ENCODE measurements at places on chromosomes 7 and 10.
A peak's percentile ranks its signal among the peaks of the same experiment; 100 is the strongest.

- peak; percentile 57 for DNase-seq
Measured at GRCh38 chr10:99172128-99172738, 63.4 kb downstream of the HPSE2 start.

DNA sequence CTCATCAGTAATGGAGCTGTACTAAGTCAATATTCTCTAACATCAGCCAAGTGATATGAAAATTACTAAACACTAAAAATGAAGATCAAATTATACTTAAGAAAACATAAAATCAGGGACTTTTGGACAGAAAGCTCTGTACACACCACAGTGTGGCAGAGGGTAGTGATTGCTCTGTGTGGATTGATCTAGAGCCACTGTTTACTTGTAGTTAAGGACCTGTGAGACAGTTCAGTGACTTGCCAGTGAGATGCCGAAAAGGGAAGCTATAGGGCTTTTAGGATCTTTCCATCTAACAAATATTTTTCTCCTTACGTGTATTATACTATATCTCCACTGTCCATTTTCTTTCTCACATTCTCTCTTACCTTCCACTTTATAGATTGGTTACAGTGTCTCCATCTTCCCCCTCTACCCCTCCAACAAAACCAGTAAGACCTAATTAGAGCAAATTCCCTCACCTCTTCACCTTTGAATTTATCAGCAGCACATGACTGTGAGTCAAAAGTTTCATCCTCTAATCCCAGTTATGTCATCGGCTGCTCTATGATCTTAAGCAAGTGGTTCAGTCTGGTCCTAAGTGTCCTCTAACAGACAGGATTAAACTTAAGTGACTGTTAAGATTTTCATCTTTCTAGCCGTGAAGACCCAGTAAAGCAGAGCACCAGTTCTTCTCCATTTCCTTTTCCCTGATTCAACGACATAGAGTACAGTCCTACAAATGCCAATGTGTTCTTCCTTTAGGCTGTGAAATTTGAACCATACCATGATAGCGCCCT is 6.9 kb downstream of the PIK3CG start:
- no peak for DNase-seq

DNA sequence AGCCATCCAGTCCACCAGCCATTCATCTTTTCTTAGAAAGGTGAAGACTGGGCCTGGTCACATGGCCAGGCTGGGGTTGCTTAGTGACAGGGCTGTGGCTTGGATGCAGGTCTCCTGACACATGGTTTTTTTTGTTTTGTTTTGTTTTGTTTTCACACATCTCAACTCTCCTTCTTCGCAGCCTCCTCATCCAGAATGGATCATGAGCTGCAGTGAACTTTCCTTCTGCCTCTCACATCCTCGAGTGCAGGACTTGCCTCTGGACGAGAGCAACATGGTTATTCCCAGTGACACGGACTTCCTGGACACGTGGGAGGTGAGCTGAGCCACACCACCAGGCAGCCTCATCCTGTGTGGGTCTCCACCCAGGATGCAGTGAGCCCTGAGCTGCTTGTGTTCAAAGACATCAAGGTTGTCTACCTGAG is 9.5 kb downstream of the AKR1E2 start:
- no peak for DNase-seq

- DNase-seq: no peak
Measured at GRCh38 chr7:34449765-34450164, 208.3 kb upstream of the NPSR1 start.

GRCh38 chr7:125409921-125410320 is 480.3 kb upstream of the POT1 start:
- no peak for DNase-seq

GRCh38 chr10:133083422-133084100 is 4.2 kb upstream of the ADGRA1 start:
- DNase-seq: no peak

- DNase-seq: no peak
Measured at GRCh38 chr10:14116021-14116420, 214.7 kb downstream of the FRMD4A start.

DNA sequence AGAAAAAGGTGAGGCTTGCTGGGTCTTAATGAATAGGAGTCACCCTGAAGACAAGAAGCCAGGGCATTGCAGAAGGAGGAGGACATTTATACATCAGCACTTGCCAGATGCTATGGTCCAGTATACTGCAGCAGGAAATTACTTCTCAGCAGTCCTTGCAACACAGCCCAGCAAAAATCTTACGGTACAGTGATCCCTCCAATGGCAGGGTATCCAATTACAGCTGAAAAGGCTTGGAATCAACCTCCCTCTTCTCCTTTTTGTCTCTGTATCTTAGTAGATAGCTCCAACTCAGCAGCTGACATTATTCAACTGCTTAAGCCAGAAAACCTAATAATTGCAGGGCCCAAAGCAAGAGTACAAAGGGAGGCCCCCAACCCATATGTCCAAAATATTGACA is 128.3 kb upstream of the COBL start:
- no peak for DNase-seq

GRCh38 chr10:17353568-17354300 is 100.7 kb downstream of the ST8SIA6 start:
- DNase-seq: no peak

GRCh38 chr10:84221916-84222315 is 3.4 kb downstream of the LRIT2 start:
- DNase-seq: no peak

- no peak for DNase-seq
Measured at GRCh38 chr7:108145401-108145800, 15.2 kb upstream of the LAMB4 start.

DNA sequence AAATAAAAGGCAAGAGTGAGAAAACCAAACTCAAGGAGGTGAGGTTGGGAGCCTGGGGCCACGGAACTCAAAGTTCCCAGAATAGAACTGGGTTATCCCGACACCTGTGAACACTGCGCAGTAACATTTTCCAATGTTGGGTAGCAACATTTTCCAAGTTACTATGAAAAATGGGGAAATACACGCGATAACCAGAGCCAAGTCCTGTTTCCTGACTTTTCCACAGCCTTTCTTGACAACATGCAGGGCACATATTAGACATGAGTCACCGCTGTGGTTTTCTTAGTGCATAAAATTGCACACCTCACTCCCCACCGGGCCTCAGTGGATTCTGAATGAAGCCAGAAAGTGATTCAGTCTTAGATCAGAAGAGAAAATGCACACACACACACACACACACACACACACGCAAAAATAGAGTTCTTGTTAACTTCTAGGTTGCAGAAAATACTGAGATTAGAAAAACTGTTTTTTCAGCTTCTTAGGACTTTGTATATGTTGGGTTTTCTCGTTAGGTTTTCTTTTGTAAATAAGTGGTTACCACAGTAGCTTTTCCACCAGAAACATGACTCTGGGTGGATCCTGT is 70.0 kb downstream of the CAMK1D start:
- DNase-seq: peak; percentile 99

GRCh38 chr7:113764401-113765035 is 154.3 kb downstream of the PPP1R3A start:
- no peak for DNase-seq

- no peak for DNase-seq
Measured at GRCh38 chr10:26090026-26090425, 126.5 kb upstream of the GAD2 start.

GRCh38 chr7:134936893-134937510 is 49.3 kb upstream of the AGBL3 start:
- no peak for DNase-seq

DNA sequence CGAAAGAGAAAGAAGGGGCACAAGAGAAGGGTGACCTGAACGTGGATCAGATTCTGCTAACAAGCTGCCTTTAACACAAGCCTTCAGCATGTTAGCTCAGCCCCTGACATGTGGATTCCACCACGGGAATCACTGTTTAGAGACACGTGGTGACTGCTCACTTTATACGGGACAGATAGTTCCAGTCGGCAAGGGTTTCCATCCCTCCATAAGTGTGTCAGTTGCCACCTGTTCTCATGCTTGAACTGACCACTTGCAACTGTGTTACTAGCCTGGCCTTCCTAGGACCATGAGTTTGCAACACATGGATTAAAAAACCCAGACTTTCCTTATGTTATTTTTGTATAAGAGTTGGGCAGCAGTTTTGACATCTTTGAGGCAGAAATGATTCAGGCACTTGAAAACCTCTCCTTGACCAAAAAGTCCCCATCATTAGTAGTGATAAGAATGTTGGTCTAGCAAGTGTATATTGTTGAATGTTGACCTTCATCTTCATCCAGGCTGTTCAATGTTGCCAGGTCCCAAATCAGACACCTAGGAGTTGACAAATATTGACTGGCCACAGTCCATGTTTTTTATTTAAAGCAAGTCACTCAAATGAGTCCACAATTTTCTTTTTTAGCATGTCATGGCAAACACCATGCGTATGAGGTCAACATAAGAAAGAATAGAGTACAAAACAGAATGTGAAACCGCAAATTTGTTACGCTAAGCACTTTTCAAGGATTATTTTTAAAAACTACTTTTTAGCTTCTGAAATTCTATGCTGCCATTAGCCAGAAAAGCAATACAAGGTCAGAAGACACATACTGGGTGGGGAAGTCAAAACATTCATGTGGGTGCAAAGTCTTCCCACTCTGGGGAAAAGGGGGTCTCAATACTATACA is 101.6 kb downstream of the ABLIM1 start:
- DNase-seq: no peak

DNA sequence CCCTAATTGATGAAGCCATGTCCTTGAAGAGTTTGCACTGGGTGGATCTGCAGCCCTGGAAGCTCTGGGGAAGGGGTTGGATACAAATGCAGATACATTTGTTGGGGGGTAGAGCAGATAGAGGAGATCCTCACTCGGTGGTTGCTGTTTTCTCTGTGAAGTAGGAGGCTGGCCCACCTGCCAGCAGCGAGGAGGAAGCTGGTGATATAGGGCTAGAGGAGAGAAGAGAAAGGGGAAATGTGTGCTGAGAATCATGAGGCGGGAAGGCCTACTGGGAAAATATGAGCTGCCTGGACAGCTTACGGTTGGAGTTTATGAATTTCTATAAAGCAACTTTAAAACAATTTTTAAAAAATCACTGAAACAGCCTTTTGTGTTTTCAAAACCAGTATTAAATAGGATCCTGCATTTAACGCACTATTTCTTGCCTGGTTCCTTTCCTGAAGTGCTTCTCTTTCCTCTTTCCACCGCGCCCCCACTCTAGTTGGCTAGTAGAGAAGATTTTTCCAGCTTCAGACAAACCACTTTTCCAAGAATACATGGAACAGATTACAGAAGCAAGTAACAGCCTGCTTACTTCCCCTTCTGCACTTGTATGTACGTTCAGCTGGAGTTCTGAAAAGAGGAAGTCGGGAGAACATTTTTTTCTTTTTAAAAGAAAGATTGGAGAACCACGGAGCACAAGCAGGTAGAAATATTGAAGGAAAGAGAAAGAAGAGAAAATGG is 100.6 kb upstream of the GLCCI1 start:
- DNase-seq: no peak

DNA sequence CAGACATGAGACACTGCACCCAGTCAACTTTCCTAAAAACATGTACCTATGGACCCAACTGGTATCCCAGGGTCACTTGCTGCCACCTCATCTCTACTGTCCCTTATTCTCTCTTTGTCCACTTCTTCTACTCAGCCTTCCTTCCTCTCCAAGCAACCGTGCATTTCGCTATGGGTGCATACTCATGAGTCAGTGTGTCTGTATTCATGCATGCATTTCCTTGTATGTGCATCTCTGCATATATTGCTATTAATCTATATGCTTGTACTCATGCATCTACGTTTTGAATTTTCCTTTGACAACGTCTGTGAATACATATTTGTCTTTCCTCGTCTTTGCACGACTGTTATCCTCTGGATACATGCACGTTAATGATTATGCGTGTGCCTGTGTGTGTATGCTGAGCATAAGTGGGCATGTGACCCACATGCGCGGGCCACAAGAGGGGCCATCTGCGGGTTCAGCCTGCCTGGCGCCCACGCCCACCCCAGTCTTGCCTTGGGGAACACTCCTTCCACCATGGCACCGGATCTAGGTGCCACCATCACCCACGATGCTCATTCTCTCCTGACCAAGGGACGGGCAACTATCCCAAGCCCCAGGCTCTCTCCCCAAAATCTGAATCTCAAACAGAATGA is 23.3 kb downstream of the KIAA1549 start:
- no peak for DNase-seq

GRCh38 chr7:158676171-158676840 is 28.3 kb downstream of the NCAPG2 start:
- DNase-seq: peak; percentile 68

GRCh38 chr7:25006276-25006675 is 26.3 kb upstream of the OSBPL3 start:
- no peak for DNase-seq

DNA sequence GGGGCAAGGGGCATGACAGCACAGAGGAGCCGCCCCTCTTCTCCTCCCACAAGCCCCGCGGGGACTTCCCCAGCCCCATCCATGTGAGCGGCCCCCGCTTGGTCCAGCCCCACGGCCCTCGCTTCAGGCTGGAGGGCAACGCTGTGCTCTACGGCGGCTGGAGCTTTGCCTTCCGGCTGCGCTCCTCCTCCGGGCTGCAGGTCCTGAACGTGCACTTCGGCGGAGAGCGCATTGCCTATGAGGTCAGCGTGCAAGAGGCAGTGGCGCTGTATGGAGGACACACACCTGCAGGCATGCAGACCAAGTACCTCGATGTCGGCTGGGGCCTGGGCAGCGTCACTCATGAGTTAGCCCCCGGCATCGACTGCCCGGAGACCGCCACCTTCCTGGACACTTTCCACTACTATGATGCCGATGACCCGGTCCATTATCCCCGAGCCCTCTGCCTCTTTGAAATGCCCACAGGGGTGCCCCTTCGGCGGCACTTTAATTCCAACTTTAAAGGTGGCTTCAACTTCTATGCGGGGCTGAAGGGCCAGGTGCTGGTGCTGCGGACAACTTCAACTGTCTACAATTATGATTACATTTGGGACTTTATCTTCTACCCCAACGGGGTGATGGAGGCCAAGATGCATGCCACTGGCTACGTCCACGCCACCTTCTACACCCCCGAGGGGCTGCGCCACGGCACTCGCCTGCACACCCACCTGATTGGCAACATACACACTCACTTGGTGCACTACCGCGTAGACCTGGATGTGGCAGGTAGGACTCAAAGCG is 5.1 kb downstream of the AOC1 start:
- no peak for DNase-seq

DNA sequence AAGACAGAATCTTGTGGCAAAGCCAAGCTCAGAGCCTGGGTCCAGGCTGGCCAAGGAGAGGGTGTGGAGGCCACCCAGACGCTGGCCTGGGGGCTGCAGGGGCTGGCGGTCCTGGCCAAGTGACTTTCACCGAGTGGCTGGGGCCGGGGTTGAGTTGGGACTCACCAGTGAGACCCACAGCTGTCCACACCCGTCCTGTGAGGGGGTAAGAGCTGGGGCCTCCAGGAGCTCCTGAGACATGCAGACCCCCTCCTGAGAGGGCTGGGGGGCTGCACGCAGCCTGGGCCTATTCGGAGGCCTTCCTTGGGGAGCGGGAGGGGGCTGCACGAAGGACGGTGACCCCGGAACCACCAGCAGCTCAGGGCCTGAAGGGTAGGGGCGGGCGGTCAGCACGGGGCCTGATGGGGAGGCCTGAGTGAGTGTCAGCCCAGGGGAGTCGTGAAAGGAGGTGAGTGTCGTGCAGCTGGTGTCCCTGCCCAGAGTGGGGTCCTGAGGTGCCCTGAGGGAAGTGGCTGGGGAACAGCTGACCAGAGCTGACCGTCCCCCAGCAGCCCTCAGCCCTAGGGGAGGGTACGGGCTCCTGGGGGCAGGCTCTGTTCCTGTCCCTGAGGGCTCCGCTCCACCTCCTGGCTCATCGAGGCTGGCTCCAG is 100.9 kb downstream of the FOXL3 start:
- no peak for DNase-seq

Measured in amniotic epithelial cell (primary cell).